ENCODE measurements at places on chromosomes 13 and 19.

GRCh38 chr13:108270442-108270841 is 924 bp downstream of the TNFSF13B start:
- DNase-seq: no peak

DNA sequence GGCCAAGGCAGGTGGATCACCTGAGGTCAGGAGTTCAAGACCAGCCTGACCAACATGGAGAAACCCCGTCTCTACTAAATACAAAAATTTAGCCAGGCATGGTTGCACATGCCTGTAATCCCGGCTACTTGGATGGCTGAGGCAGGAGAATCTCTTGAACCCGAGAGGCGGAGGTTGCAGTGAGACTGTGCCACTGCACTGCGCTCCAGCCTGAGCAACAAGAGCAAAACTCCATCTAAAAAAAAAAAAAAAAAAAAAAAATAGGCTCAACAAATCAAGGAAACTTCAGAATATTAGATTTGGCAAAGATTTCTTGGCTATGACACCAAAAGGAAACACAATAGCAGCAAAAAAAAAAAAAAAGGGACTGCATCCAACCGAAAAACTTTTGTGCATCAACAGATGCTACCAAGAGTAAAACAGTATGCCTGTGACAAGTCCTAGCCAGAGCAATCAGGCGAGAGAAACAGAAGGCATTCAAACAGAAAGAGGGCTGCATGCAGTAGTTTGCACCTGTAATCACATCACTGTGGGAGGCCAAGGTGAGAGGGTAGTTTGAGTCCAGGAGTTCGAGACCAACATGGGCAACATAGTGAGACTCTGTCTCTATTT is 23.8 kb downstream of the ZNF160 start:
- DNase-seq: no peak

GRCh38 chr13:29532116-29532515 is 63.4 kb downstream of the SLC7A1 start:
- no peak for DNase-seq

DNA sequence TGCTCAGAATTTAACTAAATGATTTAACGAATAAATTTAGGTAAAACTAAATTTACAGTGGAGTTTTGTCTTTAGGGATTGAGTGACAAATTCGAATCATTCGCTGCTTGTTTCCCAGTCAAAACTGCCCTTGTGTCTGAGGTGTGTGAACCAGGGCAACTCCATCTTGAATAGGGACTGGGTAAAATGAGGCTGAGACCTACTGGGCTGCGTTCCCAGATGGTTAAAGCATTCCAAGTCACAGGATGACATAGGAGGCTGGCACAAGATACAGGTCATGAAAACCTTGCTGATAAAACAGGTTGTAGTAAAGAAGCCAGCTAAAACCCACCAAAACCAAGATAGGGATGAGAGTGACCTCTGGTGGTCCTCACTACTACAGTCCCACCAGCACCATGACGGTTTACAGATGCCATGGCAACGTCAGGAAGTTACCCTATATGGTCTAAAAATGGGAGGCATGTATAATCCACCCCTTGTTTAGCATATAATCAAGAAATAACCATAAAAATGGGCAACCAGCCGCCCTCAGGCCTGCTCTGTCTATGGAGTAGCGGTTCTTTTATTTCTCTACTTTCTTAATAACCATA is 10.2 kb upstream of the ANKRD10 start:
- DNase-seq: no peak

GRCh38 chr19:52896431-52897137 is 851 bp downstream of the ZNF320 start:
- DNase-seq: no peak

- no peak for DNase-seq
Measured at GRCh38 chr13:110328573-110328972, 21.5 kb downstream of the COL4A2 start.

GRCh38 chr19:40808497-40808896 is 9.5 kb downstream of the EGLN2 start:
- DNase-seq: no peak

GRCh38 chr19:29489172-29489951 is 36.4 kb upstream of the VSTM2B start:
- no peak for DNase-seq
